ENCODE measurements at places on chromosomes 2 and 18.

DNA sequence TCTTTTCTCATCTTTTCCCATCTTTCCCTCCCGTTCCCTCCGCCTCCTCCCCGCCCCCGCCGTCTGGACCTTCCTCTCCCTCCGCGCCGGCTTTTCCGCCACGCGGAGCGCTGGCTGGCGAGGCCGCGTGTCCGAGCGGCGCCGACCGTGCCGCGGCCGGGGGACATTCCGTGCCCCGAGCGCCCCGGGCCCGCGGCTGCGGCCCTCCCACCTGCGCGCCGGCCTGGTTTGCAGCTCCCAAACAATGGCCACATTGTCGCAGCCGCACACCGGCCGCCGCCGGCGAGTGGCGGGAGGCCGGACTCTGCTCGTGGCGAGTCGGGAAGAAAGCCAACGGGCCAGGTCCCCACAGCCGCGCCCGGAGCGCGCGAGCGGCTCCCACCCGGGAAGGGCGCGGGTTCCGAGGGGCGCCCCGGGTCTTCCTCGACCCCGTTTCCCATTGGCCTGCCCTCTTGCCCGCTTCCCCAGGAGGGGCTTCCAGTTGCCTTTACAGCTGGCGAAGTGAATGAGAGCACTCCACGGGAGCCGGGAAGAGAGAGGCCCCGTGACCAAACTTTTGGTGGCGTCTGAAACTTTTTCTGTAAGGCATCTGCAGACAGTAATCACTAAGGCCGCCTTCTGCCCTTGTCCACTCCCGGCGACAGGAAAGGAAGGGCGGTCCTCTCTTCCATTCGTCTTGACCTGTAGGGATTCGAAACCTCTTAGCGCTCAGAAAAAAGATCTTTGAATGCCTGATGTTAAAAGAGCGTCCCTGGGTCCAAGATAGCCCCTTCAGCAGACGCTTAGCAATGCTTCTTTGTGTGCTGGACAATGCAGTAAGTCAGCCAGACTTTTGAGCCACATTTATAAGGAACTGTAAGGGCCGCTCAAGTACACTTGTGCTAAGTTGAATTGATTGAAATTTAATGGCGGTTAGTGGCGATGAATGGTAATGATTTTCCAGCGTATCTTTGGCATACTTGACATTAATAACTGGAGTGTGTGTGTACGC is 6.2 kb downstream of the GLI2 start:
- no peak for DNase-seq

DNA sequence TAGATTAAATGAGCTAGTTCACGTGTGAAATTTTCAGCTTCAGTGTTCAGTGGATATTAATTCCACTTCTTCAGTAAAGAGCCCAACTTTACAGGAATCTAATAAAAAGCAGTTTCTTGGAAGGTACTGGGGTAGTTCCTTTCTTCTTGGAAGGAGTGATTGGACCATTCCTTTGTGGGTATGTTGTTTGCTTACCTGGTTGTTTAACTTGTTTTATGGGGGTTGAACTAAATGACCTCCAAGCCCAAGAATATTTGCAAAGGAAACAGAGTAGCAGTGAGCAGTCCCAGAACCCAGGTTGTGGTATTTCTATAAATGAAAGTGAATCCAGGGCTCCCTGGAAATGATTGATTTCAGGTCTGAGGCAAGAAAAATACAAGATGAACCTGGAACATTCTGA is 31.4 kb downstream of the KCNJ13 start:
- no peak for DNase-seq

DNA sequence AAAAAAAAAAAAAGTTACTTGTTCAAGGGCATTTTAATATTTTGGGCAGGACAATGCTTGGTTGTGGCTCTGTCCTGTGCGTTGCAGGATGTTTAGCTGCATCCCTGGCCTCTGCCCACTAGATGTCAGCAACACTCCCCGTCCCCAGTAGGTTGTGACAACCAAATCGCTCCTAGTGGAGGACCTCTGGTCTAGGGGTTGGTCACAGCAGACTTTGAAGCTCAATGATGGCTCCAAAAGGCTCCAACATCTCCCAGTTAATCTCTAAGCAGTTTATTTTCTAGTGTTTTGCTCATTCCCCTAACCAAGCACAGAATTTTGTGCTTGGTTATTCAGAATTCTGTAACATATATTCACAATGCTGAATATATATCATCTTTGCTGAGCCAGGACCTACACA is 67.0 kb downstream of the CHRNA1 start:
- peak; percentile 14 for DNase-seq

GRCh38 chr2:226837787-226838603 is 2.1 kb downstream of the RHBDD1 start:
- DNase-seq: no peak

DNA sequence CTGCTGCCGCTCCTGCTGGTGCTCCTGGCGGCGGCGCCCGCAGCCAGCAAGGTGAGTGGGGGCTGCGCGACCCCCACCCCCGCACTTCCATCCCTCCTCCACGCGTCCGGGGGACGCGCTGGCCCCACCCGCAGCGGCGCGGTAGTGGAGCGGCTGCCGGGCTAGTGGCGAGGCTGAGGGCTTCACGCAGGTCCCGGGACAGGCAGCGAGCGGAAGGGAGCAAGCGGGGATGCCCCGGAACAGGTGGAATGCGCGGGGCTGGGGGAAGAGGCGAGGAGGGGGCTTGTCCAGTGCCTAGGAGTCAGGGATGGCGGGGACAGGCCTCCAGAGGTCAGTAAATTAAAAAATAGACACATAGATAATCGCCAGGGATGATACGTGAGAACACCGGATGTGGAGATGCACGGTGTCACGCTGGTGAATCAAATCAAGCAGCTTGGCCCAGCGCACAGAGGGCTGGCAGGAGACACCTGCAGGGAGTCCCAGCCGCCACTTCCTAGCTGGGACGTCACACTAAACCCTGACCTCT is 403 bp downstream of the COL4A3 start:
- no peak for DNase-seq

GRCh38 chr18:55588111-55588869 is at the start of gene TCF4:
Gene TCF4, minus strand, starts transcription at chr18:55588192. Its CDS starts 1,076 bp downstream, at chr18:55587116.
- peak; percentile 62 for DNase-seq

DNA sequence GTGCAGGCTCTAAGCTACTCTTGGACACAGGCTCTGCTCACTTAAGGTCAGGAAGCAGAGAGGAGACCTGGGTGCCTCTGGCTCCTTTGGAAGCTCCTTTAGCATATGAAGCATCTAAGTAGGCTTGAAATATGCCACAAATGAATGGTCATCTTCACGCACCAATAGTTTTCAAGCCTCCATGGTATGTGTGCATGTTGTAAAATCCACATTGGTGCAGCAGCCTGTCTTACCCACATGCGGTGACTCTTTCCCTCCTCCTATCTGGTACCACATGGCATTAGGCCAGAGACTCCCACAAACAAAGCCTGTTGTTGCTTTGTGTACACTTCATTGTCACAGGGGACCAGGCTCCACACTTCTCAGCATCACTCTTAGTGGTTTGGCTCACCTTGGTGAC is 442.2 kb upstream of the RAB12 start:
- DNase-seq: no peak

GRCh38 chr2:127551221-127551930 is 15.9 kb downstream of the MYO7B start:
- DNase-seq: no peak

GRCh38 chr2:62435720-62436119 is 70.3 kb downstream of the TMEM17 start:
- no peak for DNase-seq

DNA sequence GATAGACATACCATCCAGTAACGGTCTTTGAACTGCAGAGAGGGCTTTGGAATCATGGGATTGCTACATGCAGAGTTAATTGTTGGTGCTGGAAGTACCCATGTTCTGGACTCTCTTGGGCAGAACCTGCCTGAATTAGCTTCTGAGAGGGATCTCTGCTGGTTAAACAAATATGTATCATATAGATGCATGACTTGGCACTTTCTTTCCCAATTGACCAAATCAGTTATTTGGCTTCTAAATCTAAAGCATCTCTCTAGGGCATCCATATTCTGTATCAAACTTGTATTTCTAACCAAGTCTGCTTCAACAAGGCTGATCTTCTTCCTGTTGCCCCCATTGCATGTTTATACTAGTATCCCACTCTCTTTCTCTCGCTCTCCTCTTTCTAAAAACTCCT is 336.7 kb upstream of the CELF4 start:
- no peak for DNase-seq

GRCh38 chr2:23756593-23757292 is 170.2 kb downstream of the ATAD2B start:
- DNase-seq: no peak

- no peak for DNase-seq
These were observed 390.2 kb upstream of the TNP1 start for GRCh38 chr2:217250013-217250524.

- DNase-seq: no peak
These were observed 84.8 kb downstream of the CCBE1 start for GRCh38 chr18:59612381-59612780.

DNA sequence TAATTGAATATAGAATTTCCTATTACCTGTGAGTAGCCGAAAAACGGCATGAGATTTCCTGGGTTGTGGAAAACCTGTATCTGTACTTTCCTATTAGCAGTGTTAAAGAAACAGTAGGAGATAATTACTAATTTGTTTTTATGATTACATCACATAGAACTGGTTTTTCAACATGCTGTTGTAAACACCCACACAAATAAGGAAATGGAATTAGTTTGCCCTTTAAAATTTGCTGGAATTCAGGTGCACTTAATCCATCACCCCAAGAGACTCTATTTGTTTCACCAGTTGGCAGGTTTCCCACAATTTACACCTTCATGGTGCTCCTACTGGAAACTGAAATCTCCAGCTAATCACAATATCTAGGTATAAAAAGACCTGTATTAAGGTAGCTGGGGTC is 274.1 kb upstream of the SLC8A1 start:
- DNase-seq: no peak

GRCh38 chr2:31335921-31336585 is 78.5 kb downstream of the XDH start:
- DNase-seq: no peak

GRCh38 chr18:41875094-41875780 is 79.8 kb upstream of the PIK3C3 start:
- no peak for DNase-seq

DNA sequence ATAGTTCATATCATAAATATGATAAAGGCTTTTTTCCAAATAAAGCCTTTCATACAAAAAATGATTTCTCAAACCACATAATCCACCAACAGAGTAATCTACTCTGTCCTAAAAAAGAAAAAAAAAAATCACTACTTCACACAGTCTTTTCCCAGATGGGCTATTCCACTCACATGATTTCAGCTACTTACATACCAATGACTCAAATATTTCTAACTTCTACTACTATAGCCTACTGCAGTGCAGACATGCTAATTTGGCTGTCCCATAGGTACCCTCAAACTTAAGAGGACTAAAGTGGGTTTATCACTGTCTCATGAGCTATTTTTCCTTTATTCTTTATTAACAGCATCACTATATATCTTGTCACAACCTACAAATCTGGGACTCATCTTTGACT is 57.4 kb downstream of the SLC66A3 start:
- no peak for DNase-seq

DNA sequence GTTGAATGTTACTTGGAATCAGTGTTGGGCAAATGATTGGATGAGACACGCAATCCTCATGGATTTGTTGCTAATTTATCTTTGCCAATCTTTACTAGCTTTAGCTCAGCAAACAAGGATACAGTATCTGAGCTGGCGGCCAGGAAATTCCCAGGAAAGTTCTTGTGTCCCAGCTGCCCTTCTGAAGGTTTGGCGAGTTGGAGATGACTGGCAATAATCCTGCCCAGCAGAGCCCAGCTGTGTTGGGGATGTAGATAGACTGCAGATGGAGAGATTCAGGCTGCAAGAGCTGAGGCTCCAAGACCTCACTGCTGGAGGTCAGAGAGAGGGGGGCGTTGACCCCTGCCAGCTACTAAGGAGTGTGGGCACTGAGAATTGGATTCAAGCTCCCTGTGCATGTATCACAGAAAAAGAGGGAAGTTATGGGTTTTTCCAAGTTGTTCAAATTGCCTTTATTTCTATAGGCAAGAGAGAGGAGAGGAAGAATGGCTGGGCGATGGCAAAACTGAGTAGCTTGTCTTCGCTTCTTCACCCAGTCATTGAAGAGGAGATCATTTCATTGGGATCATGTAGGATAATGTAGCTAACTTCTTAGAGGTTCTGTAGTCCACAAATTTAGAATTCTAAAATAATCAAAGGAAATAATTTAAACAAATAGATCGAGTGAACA is 506.8 kb upstream of the LRATD1 start:
- DNase-seq: no peak

- DNase-seq: no peak
These were observed 318.4 kb downstream of the GULP1 start for GRCh38 chr2:188610050-188610444.

GRCh38 chr2:209976698-209977385 is 25.6 kb upstream of the RPE start:
- DNase-seq: no peak

DNA sequence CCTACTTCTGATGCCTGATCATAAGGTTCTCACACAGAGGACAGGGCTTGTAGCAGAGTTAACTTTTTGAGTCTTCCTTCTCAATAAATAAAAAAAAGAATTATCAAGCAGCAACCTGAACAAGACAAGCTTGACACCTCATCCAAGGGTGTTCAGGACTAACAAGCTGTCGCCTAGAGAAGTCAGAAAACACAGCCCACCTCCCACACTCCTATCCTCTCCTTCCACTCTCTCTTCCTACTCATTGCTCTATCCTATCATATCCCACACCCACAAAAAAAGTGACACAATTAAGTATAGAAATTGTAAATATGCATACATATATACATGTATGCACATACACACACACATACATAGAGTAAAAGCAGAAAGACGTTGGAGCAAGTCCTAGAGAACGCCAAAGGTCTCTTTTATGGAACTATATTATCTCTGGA is 5.4 kb downstream of the NBAS start:
- no peak for DNase-seq

DNA sequence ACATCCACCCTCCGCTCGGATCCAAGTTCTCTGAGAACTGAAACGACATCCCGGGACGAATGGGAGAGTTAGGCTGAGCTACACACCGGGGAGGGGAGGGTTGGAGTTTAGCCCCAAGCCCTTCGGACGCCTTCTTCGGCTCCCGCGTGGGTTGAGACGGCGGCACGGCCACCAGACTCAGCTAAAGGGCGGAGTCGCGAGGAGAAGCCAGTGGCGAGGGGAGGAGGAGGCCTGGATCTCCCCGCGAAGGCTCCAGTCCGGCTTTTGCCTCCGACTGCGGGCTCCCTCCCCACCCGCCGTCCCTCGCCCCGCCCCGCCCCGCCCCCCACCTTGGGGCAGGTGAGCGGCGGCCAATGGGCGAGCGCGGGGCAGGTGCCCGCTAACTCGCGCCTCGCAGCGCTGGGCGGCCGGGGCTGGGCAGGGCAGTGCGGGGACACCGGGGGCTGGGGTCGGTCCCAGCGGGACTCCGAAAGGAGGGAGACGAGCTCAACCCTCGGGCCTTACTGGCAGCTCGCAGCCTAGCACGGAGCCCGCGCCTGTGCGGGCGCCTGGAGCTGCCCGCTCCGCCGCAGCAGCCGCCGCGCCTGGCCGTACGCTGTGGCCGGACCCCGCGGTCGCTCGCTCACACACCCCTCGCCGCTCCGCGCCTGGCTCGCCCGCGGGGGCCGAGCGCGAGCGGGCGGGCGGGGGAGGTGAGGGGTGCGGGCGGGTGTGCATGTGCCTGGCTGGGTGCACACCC is at the start of gene EMX1:
Gene EMX1, plus strand, starts transcription at position 382 of the 739 bp plus-strand sequence. Its CDS starts 334 bp downstream, at position 716.
- DNase-seq: peak; percentile 92

GRCh38 chr2:160054984-160055725 is 7.3 kb downstream of the PLA2R1 start:
- no peak for DNase-seq

- DNase-seq: no peak
These were observed 10.4 kb upstream of the FAM228A start for GRCh38 chr2:24164416-24164973.

Data from NCI-H526 (cell line).